H9 (cell line): ENCODE measurements at places on chromosomes 5 and 9. TPM values are rescaled to one million over a fixed set of nuclear protein-coding genes. Genes with fewer than 3 reads are reported as not detected.

GRCh38 chr5:173385832-173386360 lies 57.7 kb upstream of the STC2 start:
- DNase-seq = no peak

DMRTA1 gene
- 2.5 and 2.8 TPM in 2 replicates for total RNA-seq

DNA sequence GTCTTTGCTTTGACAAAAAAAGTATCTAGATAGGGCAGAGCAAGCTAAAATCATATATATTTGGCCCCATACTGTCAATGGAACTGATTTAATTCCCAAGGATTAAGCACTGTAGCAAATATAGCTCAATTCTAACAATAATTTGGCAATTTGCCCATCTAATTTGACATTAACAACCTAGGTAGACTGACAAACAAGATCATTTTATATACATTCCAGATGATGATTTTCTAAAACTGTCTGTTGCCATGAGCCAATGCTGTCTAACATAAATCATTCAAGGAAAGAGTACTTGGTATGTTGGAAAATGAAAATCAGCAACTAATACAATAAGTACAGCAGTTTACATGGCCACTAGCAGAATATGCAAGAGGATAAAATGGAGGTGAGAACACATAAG lies 32.1 kb downstream of the MCTP1 start:
- DNase-seq = no peak

DNA sequence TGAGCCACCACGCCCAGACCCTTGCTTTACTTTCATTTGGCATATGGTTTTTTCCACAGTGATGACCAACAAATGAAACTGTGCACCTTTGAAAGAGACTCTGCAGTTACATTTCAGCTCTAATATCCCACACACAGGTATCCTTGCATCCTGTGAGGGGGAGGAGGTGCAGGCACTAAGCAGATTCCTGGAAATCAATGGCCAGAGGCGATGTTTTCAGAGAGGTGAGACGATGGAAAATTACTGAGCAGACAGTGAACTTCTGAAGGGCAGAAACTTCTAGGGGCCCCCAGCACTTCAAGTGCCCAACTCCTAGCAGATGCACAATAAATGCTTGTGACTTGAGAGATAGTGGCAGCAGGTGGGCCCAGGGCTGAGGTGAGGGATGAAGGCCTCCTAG lies 29.8 kb upstream of the GNE start:
- DNase-seq = no peak

PFN3 gene
- not detected in 2 replicates for total RNA-seq

CAVIN4 gene
- total RNA-seq = 6.8 and 7.3 TPM in 2 replicates
